ENCODE measurements at places on chromosomes 5 and 9.

DNA sequence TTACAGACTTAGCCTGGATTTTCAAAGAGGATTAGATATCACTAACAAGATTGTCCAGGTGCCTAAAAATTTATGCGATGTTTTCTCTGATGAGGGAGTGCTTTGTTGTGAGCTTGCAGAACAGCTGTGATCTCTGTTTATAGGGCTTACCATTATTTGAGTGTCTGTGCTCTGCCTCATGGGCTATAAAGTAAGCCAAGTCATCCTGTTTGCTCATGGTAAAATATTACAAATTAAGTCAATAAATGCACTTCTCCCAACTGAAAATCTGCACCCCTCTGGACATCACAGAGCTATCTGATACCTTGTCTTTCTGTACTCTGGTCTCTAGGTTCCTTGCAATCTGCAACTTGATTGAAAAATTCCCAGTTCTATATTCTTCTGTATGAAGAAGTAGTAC is 293.4 kb upstream of the ACTBL2 start:
- no peak for DNase-seq

DNA sequence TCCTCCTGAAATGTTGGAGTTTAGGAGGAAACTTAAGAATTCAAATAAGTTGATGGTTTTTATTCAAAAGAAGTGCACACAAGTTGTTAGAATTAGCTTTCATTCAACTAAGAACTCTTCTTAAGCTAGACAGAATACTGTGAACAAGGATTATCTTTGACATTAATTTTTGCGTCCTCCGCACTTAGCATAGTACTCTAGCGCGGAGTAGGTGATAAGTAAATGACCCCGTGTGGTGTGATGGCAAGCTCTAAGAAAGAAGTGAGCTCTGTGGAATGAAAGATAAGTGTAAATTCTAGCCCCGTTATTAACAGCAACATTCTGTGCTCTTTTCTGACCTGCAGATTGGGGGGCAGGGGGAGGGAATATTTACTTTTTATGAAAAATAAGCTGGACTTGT is 1.0 kb downstream of the BRIX1 start:
- DNase-seq = peak; percentile 29

DNA sequence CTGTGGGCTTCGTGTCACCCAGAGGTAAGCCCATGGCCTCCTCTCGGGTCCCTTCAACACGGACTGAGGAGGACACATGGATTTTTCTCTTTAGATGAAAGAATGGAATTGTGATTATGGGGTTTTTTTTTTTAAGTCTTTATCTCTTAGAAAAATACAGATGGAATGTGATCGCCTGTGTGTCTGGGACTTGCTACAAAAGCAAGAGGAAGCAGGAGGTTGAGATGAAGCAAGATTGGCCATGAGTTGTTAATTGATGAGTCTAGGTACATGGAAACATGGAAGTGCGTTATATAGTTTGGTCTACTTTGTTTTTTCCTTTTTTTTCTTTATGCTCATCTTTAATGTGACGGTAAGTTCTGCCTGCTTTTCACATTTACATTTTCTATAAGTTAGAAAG is 14.6 kb downstream of the USP20 start:
- no peak for DNase-seq

DNA sequence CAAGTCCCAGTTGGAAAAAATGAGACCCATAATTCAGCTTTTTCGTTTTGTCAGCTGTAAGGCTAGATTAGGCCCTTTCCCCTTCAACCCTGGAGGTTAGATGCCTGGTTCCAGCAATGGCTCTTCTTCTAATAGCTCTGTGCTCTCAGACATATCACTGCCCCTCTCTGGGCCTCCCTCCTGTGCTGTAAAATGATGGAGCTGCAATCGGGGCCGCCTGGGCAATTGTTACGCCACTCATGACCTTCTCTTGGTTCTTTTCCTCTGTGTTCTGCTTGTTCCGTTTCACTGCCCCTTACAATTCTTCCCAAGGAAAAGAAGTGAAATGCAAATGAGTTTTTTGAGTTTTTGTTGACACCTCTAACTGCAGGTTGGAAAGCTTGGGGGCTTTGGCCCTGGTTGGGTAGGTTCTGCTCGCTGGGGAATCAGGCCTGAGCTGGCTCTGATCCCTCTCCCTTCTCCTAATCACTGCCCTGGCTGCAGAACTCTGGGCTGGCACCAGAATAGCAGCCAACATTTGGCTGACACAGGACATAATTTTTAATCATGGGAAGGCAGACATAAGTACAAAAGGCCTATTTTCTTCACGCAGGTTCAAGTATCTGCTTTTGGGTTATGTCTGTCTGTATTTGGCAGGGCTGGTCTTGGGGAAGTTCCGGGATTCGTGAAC is 110.9 kb downstream of the FOXD1 start:
- DNase-seq = no peak

DNA sequence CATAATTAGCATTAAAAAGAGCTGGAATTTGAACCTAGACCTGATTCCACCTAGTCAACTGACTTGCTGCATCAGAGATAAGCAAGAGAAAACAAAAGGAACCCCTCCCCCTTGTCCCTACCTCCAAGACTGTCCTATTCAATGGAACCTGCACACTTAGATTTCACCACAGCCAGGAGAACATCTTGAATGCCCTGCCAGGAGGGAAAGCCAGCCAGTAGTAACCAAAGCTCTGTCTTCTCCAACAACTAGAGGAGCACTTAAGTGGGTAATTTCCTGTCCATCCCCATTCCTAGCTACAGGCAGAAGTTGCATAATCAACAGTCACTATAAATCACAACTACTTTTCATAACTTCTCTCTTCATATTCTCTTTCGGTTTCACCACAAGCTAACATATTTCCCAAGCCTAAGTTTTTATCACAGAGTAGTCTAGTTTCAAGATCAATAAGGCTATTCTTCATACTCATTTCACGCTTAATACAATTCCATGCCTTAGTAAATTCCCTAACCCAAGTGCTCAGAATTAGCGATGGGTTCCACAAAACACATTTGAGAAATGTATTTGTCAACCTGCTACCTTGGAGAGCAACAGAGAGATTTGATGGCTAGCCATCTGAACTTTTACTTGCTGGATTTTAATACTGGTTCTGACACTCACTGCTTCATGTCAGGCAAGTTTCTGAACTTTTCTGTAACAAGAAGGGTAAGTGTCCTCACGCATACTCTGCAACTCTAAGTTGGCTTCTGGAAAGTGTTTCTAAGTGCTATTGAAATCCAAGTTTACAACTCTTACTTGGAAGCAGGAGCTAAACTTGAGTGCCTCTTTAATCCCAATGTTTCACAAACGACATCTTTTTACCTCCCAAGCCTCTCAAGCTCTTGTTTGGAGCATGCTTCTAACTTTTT is 2.0 kb downstream of the DENND1A start:
- no peak for DNase-seq

DNA sequence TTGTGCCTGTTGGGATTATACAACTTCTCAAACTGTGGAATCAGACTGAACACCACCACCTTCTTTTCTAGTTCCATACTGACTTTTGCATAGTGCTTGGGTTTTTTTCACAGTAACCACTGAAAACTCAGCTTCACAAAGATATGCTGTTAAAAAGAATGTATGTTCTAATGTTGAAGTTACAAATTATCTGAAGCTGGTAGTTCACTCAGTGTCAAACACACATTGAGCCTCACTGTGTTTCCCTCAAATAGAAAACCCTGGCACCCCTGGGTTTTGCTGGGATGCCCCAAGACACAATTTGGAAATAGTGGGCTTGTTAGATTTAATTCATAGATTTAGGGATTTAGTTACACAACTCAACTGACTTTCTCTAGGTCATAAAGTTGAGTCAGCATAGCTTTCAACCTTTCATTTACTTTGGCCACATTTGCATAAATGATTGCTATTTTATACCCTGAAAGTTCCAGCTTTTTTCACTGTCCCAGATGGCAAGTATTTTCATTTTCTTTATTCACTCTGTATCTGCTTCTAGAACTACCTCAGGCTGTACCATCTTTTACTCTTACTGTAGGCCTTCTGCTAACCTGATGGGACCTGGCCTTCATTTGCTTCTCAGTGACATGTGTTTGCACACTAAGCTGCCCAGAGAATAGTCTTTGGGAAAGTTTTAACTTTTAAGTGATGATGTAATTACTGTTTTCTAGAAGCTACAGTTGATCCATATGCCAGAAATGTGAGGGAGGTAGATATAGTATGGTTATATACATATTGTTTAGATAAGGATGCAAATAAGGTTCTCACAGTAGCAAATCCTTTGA is 115.1 kb downstream of the CDC42SE2 start:
- DNase-seq = no peak

DNA sequence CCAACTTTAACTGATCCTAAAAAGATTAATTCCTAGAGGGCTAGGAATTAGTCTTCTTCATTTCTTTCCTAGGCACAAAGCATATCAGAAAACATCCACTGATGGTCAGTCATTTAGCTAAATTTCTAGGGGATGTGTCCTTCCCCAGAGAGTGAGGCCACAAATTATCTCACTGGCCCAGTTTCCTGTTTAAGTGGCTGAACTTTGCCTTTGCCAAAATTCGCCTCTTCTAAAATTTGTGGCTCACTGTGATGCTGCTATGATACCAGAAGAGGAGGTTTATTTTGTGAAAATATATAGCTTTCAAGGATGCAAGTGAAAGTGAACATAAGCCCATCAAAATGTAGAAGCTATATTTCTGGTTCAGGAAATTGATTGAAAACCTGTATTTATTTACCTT is 98.1 kb upstream of the FER start:
- DNase-seq = no peak

- DNase-seq = no peak
Measured at GRCh38 chr9:131585375-131585774, 40.1 kb downstream of the PRRT1B start.

DNA sequence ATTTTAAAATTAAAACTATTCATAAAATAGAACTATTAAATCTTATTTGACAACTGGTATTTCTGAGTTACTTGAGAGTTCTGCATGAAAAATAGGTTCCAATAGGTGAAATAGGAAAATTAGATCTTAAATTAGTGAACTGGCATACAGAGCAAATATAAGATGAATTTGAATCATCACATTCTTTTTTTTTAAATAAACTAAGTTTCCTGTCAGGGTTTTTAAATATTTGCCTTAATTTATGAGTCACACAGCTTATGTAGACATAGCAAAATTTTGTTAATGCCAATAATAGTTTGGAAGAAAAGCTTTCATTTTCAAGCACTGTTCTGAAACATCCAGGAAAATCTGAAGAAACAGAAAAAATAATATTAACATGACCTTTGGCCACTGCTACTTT is 311.7 kb upstream of the HAPLN1 start:
- DNase-seq = no peak

GRCh38 chr5:39761199-39761950 is 336.6 kb upstream of the DAB2 start:
- no peak for DNase-seq

DNA sequence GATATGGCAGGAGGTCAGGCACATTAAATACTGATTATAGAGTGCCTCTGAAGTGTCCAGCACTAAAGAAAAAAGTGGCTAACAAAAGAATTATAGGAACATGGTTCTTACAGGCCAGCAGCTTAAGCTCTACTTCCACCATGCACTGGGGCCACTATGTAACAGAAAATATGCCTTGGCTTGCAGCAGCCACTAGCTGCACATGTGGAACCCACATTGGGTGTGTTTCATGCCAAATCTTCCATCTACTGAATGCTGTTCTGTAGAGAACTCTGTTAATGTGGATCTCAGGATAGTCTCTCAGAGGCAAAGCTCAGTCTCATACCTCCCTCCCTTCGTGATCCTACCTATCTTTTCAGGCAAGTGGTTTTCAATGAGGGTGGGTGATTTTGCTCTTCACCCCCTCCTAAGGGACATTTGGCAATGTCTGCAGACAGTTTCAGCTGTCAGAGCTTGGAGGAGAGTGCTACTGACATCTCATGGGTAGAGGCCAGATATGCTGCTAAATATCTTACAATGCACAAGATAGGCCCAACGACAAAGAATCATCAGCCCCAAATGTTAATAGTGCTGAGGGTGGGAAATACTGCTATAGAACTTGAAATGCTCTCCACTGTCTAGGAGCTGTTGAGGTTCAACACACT is 218.9 kb downstream of the TARS1 start:
- DNase-seq = no peak

GRCh38 chr5:153907170-153907775 is 131.4 kb downstream of the FAM114A2 start:
- DNase-seq = no peak

GRCh38 chr9:23120630-23121029 is 674.0 kb downstream of the DMRTA1 start:
- DNase-seq = no peak

GRCh38 chr9:761793-762560 is 79.5 kb upstream of the DMRT1 start:
- no peak for DNase-seq

DNA sequence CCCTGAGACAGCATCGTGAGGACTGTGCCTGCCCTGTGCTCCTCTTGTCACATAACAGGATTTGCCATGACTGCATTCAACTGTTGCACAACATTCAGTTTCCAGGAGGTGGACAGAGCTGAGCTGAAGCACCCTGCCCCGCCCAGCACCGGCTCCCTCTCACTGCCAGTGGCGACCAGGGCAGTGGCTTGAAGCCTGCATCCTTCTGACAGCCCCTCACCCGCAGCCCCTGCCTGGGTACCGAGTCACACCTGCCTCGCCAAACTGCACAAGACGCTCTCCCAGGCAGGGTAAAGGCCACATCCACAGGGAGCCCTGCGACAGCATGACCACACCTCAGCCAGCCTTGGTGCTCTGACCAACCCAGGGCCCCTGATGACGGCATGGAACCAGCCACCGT is 59.9 kb upstream of the ZNF354A start:
- no peak for DNase-seq

- peak; percentile 24 for DNase-seq
Measured at GRCh38 chr9:130283539-130284248, 18.1 kb downstream of the HMCN2 start.

GRCh38 chr9:76135902-76136301 is 245.4 kb downstream of the PCSK5 start:
- peak; percentile 55 for DNase-seq

GRCh38 chr9:69115621-69116020 is 58.5 kb upstream of the TJP2 start:
- no peak for DNase-seq

- no peak for DNase-seq
Measured at GRCh38 chr5:134521841-134522240, 3.6 kb upstream of the JADE2 start.

DNA sequence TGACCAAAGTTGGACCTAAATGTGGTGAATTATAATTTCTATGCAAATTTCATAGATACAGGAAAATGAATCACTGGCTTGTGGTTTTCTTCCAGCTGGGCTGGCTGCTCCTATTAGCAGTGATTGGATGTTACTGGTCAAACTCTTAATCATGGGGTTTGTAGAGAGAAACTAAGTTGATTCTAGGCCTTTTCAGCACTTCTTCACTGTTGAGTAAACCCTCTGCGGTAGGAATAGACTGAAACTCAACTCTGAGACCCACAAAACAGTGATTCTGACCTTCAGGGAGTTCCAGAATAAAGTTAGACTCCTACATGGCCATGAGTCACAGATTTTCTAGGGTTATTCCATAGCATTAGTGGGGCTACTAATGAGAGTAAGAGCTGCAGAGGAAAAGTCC is 47.9 kb upstream of the FKTN start:
- no peak for DNase-seq

GRCh38 chr5:78320401-78320800 is 25.9 kb upstream of the AP3B1 start:
- no peak for DNase-seq

GRCh38 chr5:163718272-163718671 is 212.9 kb downstream of the MAT2B start:
- DNase-seq = no peak
